Gastrocnemius medialis (tissue), 4 donors: ENCODE measurements at places on chromosomes 2 and 18. TPM values are rescaled to one million over a fixed set of nuclear protein-coding genes. Genes with fewer than 3 reads are reported as not detected.
A peak's percentile ranks its signal among the peaks of the same experiment; 100 is the strongest.

DNA sequence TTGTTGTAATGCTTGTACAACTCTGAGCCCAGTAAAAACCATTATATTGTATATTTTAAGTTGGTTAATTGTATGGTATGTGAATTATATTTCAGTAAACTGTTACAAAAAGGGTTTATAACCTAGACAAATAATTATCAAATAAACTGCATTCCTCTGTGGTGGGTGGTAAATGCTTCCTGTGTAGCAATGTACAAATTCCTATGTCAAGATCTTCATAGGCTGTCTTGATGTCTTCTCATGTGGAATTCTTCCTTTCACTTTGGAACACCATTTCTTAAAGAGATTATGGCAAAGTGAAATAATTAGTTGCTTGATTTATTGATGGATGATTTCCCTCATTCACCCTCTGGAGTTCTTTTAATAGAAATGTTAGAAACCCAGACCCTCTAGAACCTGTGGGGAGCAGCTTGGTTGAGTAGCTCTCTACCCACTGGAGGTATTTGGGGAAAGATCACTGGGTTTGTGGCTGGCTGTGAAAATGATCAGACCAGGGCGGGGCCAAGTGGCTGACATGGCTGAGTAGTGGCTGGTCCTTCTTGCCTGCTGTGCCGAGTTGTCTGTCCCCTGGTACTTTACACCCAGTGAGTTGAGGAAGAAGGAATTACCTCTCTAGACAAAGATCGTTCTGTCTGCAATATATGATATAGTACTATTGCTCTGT lies 22.4 kb upstream of the MGAT5 start:
- no peaks in the 10 kb centered on the region for H3K4me1 ChIP-seq
- H3K4me3 ChIP-seq, result no peak overlapping the region
- H3K36me3 ChIP-seq, result no peaks in the 10 kb centered on the region

- H3K27me3 ChIP-seq, result no peaks in the 10 kb centered on the region
- H3K36me3 ChIP-seq, result no peaks in the 10 kb centered on the region
- H3K4me3 ChIP-seq, result no peak overlapping the region
- DNase-seq, result no peak
- H3K27ac ChIP-seq, result no peak overlapping the region
Observed at GRCh38 chr2:14284244-14284643, 348.3 kb upstream of the LRATD1 start.

DNA sequence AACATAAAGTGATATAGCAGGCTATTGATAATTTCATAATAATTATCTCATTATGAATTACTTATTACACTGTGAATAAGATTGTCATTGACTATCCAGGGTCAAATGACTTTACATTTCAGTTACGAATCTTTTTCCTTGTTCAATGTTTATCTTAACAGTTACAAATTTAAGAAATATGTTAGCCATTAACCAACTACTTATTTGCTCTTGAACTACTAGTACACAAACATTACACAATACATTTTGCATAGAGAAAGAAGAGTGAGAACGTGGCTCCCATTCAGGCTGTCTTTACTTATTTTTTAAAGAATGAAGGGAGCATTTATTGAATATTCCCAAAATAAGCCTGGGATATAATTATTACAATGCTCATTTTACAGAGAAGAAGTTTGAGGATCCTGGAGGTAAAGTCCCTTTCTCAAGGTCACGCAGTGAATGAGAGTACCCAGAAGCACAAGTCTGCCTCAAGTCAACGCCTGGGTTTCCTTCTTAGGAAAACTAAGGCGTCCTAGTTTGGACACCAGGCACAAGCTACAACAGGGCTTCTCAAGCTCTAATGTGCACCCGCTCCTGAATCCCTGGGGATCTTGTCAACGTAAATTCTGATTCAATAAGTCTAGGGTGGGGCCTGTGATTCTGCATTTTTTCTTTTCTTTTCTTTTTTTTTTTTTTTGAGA lies 164.2 kb downstream of the FIGN start:
- H3K36me3 ChIP-seq, result no peaks in the 10 kb centered on the region
- H3K27ac ChIP-seq, result no peak overlapping the region
- H3K27me3 ChIP-seq, result no peaks in the 10 kb centered on the region
- DNase-seq, result no peak

- H3K27ac ChIP-seq, result peak overlapping the region; percentile 84
- no peaks in the 10 kb centered on the region for H3K36me3 ChIP-seq
- peak overlapping the region; percentile 8 for H3K4me3 ChIP-seq
- peak; percentile 77 for DNase-seq
- no peaks in the 10 kb centered on the region for H3K27me3 ChIP-seq
- H3K4me1 ChIP-seq, result peaks cover 28% of the 10 kb centered on the region
Observed at GRCh38 chr2:112588611-112589045, 4.2 kb downstream of the CHCHD5 start.

Gene ERBB4
- 5.7 TPM for total RNA-seq

DNA sequence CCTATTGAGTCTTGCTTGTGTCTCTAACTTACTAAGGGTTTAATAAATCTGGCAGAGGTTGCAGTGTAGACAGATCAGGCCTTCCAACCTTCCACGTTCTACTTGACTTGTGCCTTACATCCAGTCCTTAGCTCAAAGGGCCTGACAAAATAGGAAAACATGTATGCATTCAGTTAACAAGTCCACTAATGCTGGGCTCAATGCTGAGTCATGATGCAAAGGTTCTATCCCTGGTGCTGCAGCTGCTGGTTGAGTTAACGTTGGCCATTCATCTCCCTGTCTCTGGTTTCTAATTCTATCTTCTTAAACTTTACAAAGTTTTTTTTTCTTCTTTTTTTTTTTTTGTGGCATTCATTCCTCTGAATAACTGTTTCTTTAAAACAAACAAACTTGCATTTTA lies 46.3 kb upstream of the ITGB6 start:
- peak overlapping the region; percentile 84 for H3K27ac ChIP-seq
- no peak for DNase-seq
- peaks cover 89% of the 10 kb centered on the region for H3K4me1 ChIP-seq
- H3K36me3 ChIP-seq, result no peaks in the 10 kb centered on the region
- H3K4me3 ChIP-seq, result no peak overlapping the region

DNA sequence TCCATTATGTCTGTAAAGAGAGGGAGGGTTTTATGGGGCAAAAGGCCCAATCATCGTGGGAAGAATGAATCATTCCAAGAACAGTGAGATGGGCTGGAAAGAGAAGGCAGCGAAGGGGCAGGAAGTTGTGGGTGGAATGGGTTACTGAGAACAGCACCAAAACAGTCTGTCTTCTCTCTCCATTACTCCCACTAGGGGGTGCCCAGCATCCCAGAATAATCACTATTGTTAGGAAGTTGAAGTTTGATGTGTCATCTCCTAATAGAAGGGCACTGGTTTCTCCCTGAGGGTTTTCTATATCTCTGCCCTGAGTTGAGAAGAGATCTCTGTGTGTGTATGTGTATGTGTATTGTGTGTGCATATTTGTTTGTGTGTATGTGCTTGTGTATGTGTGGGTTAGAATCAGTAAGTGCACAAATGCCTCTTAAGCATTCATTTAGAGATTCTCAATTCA lies 76.6 kb upstream of the MAP4K3 start:
- peaks cover 43% of the 10 kb centered on the region for H3K4me1 ChIP-seq
- H3K36me3 ChIP-seq, result no peaks in the 10 kb centered on the region
- H3K27ac ChIP-seq, result peak overlapping the region; percentile 42
- peak; percentile 42 for DNase-seq

Gene LCT
- total RNA-seq, result not detected

Gene TBR1
- not detected for total RNA-seq

DNA sequence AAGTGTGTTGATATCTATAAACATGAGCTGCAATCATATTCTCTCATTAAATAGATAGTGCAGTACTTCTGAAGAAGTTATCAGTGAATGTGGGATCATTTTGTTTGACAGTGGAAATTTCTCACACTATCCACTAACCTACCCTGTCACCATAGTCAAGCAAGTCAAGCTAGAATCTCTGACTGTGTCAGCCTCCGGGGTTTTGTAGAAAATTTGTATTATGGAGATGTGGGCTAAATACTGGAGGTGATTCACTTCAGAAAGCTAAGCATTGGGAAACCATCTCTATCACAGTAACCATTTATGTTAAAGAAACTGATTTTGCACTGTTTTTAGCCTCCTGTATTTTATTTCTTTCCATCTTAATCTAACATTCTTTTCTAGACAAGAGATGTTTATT lies 126.6 kb upstream of the CREB1 start:
- H3K36me3 ChIP-seq, result no peaks in the 10 kb centered on the region
- no peaks in the 10 kb centered on the region for H3K4me1 ChIP-seq
- no peak overlapping the region for H3K27ac ChIP-seq
- DNase-seq, result no peak
- H3K4me3 ChIP-seq, result no peak overlapping the region
- H3K27me3 ChIP-seq, result no peaks in the 10 kb centered on the region

GRCh38 chr2:61566566-61566965 lies 28.4 kb upstream of the XPO1 start:
- no peaks in the 10 kb centered on the region for H3K27me3 ChIP-seq
- no peak overlapping the region for H3K27ac ChIP-seq
- H3K36me3 ChIP-seq, result no peaks in the 10 kb centered on the region
- no peak for DNase-seq
- H3K4me1 ChIP-seq, result no peaks in the 10 kb centered on the region
- no peak overlapping the region for H3K4me3 ChIP-seq

GRCh38 chr2:70128005-70128404 lies 40.7 kb downstream of the PCBP1 start:
- peaks cover 52% of the 10 kb centered on the region for H3K4me1 ChIP-seq
- no peaks in the 10 kb centered on the region for H3K36me3 ChIP-seq
- H3K4me3 ChIP-seq, result no peak overlapping the region
- DNase-seq, result no peak
- H3K27me3 ChIP-seq, result no peaks in the 10 kb centered on the region

DNA sequence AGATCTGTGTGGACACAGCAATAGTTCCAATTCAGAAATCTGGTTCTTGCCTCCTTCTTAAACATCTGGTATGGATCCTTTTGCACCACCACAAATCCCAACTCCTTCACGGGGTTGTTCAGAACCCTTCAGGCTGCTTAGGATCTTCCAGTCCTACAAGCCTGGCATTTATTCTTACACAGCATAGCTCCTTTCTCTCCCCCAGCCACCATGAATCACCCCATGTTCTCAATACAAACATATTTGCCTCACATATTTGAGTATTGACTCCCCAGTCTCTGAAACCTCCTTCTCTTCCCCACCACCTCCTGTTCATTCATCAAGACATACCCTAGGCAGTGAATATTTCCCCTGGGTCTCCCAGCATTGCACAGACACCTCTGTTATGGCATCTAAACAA lies 155.2 kb downstream of the ALK start:
- DNase-seq, result no peak
- H3K27ac ChIP-seq, result no peak overlapping the region
- H3K36me3 ChIP-seq, result no peaks in the 10 kb centered on the region
- H3K4me1 ChIP-seq, result no peaks in the 10 kb centered on the region

DNA sequence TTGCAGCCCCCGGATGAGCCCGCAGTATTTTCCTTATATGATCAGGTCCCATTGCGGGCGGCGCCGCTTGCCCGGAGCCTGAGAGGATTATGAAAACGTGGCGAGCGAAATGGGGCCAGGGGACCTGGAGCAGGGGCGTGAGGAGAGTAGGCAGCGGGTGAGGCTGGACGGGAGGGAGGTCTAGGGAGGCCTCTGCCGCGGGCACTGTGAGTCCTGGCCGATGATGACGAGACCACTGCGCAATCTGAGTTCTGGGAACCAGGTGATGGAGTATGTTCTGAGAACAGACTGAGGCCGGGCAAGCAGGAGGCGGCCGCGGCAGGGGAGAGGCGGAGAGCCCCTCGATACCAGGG lies 790 bp upstream of the ACAA2 start:
- H3K27me3 ChIP-seq, result no peaks in the 10 kb centered on the region
- H3K36me3 ChIP-seq, result no peaks in the 10 kb centered on the region
- peak; percentile 65 for DNase-seq
- peak overlapping the region; percentile 98 for H3K27ac ChIP-seq

DNA sequence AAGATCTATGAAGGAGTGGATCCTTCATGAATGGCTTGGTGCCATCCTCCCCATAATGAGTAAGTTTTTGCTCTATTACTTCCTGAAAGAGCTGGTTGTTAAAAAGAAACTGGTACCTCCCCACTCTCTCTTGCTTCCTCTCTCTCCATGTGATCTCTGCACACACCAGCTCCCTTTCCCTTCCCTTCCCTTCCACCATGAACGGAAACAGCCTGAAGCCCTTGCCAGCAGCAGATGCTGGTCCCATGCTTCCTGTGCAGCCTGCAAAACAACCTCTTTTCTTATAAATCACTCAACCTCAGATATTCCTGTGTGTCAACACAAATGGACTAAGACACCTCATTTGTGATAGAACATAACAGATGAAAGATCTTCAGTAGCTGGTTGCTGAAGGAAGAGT lies 303.5 kb upstream of the ACVR2A start:
- H3K4me3 ChIP-seq, result no peak overlapping the region
- no peaks in the 10 kb centered on the region for H3K27me3 ChIP-seq
- H3K4me1 ChIP-seq, result no peaks in the 10 kb centered on the region
- H3K36me3 ChIP-seq, result no peaks in the 10 kb centered on the region
- H3K27ac ChIP-seq, result no peak overlapping the region
- no peak for DNase-seq

- H3K27me3 ChIP-seq, result no peaks in the 10 kb centered on the region
- no peaks in the 10 kb centered on the region for H3K4me1 ChIP-seq
- no peak overlapping the region for H3K27ac ChIP-seq
- no peaks in the 10 kb centered on the region for H3K36me3 ChIP-seq
- H3K4me3 ChIP-seq, result no peak overlapping the region
Observed at GRCh38 chr2:168559187-168559586, 103.1 kb downstream of the CERS6 start.

GRCh38 chr2:195490319-195490718 lies 166.7 kb upstream of the SLC39A10 start:
- H3K27me3 ChIP-seq, result no peaks in the 10 kb centered on the region
- no peak overlapping the region for H3K4me3 ChIP-seq
- DNase-seq, result no peak
- H3K36me3 ChIP-seq, result no peaks in the 10 kb centered on the region
- H3K27ac ChIP-seq, result no peak overlapping the region

DNA sequence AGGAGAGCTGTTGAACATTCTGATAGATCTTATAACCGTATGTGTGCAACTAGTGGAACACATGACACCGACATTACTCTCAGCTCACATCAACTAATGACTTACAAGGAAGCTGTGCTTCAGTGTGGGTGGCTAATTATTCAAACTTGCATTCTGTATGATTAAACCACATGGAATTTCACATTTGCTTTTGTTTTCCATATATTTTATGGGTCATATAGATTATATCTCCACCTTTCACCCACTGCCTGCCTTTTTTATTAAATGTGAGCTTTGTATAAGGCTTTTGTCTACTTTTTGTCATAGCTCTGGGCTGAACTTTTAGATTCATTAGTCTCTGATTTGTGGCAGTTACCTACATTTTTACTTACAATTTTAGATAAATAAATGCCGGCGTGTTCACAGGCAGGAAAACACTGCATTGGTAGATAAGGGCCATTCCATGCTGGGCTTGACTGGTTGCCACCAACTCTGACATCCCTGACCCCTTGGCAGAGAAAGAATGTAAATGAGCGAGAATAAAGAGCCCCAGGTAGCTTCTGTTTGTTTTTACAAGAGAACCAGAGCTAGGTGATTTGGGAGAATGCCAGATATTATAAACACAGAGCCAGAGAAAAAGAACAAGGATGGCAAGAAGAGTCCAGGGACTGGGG lies 35.7 kb downstream of the LYPD6 start:
- H3K36me3 ChIP-seq, result no peaks in the 10 kb centered on the region
- no peak overlapping the region for H3K27ac ChIP-seq
- H3K27me3 ChIP-seq, result no peaks in the 10 kb centered on the region
- no peak for DNase-seq
- no peak overlapping the region for H3K4me3 ChIP-seq

GRCh38 chr2:85759257-85759613 lies 5.4 kb downstream of the ATOH8 start:
- H3K4me3 ChIP-seq, result peak overlapping the region; percentile 81
- DNase-seq, result no peak
- peaks cover 14% of the 10 kb centered on the region for H3K36me3 ChIP-seq
